ENCODE measurements at places on chromosomes 6 and 20.
A peak's percentile ranks its signal among the peaks of the same experiment; 100 is the strongest.

GRCh38 chr20:17282501-17282900, 55.7 kb downstream of the PCSK2 start:
- no peak for DNase-seq

DNA sequence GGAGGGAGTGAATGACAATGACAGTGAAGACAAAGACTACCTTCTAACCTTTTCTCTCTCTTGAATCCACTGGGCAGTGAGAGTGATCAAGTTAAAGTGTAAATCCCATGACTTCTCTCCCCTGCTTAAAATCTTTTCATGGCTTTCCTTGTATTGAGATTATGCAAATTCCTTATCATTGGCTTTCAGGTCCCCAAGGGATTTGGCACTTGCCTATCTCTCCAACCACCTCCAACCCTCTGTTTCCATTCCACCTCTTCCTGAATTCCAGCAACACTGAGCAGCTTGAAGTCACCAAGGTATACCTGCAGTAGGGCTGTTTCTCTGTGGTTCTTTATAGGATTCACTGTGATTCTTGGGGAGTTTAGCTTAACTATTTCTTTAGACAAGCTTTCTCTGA, 48.0 kb upstream of the DEK start:
- DNase-seq: no peak

DNA sequence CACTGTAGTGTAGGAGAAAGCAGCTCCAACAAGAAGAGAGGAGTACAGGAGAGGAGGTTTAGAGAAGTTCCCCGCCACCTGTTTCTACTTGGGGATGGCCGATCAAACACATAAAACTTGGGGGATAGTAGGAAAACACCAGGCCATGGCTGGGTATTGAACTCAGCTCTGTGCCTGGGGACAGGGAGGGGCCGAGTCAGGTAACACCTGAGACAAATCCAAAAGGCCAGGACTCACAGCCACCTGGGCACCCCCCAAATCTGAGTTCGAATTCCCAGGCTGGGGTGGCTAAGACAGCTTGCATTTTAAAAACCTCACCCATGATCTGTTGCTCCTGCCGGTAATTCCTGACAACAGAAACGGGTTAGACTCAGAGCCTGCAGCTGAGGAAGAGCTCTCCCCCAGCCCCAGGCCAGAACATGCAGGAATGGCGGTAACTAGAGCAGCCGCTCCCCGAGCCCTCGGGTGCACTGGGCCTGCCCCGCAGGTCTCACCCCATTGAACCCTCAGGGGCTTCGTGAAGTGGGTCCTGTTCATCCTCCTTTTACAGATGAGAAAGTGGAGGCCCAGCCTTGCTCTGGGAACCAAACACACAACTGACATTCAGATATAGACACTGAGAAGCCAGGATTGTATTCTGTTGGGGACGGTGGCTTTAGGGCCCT, 61.0 kb downstream of the TCP11 start:
- DNase-seq: no peak

- DNase-seq: no peak
Measured at GRCh38 chr20:53808733-53809132, 215.1 kb upstream of the ZNF217 start.

GRCh38 chr6:50128420-50129005, 78.8 kb upstream of the DEFB112 start:
- peak; percentile 8 for DNase-seq

DNA sequence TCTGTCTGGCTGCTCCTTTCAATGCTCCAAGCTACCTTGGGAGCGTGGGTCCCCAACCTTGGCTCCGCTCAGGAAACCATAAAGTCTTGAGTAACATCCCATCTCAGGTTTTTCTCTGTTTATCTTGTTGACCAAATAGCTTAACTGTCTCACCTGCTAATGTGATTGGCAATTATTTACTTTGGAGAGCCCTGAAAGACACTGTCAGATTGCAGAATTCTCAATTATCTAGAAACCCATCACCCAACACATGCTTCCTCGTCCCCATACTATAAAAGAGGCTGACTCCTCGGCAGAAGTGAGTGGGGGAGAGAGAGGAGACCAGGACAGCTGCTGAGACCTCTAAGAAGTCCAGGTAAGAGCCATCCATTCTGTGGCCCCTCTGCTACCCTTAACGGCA, at the start of gene BPIFA1:
Gene BPIFA1, plus strand, starts transcription at position 301 of the 400 bp plus-strand sequence. CDS start 1,716 bp downstream, outside the sequence.
- DNase-seq: no peak

DNA sequence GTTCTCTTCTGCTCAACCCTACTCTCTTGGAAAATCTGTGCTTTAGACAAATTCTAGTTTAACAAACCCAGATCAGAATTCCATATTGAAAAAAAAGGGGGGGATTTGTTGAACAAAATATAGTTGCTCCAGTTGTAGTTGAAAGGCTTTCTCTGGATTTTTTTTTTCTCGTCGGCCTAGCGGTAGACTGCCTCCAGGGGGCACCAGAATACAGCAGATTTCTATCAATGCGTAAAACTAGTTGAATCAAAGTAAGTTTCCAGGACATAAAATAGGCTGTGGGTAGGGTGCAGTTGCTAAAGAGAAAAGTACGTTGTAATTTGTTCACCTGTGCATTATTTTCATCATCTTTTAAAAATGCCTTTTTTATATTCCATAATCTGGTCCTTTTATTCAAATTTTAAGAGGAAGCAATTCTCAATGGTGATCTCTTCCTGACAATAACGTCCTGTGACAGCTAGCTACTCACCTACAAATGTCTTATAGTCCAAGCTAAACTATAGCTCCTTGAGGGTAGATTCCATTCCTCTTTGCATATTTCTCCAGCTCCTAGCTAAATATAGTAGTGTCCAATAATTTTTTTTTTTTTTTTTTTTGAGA, 105.4 kb downstream of the PERP start:
- peak; percentile 27 for DNase-seq

DNA sequence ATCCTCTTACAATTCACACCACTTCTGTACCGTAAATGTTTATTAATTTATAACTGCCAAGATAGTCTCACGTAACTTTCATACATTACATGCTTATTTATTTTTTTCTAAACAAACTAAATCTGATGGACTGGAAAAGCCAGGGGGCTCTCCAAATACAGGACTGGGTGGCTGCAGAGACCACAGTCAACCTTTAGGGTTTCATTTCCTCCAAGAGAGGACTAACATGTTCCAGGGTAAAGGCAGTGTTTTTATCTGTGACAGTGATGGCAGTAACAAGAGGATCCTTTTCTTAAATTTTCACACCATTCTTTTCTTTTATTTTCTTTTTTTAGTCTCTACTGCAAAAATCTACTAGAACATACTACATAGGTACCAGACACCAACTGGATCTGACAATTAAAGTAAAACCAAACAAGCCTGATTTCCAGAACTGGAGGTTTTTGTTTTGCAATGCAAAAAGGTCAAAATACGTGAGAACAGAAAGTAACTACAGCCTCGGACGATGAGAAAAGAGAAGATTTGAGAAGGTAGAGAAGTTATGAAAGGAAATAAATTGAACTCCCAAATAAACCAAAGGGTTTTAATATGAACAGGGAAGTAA, 1.2 kb downstream of the LMBRD1 start:
- DNase-seq: no peak

GRCh38 chr20:3156811-3157619, 2.6 kb downstream of the FASTKD5 start:
- no peak for DNase-seq

GRCh38 chr6:3820563-3820962, 28.6 kb upstream of the FAM50B start:
- DNase-seq: no peak

DNA sequence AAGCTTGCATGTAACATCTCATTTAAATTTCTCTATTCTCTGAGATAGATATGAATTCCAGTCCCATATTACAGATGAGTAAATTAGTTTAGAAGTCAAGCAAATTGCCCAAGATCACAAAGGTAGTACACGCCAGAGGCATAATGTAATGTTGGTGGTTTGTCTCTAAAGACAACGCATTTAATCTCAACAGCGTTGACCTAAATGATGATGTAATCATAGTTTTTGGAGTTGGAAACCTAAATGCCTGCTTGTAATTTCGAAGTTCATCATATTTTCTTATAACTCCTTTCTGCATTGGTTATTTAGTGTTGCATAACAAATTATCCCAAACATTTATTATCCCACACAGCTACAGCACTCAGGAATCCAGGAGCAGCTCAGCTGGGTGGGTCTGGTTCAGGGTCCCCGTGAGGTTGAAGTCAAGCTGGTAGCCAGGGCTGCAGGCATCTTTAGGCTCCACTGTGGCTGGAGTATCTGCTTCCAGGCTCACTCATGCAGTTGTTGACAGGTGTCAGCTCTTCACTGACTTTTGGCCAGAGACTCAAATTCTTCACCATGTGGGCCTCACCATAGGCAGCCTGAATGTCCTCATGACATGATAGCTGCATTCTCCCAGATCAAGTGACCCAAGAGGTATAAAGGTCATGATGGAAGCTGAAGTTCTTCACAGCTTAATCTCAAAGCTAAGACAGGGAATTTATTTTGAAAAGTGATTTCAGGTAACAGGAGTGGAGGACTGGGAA, 122.0 kb upstream of the SPTLC3 start:
- no peak for DNase-seq

GRCh38 chr6:33783781-33784520, 5.0 kb downstream of the LEMD2 start:
- no peak for DNase-seq

DNA sequence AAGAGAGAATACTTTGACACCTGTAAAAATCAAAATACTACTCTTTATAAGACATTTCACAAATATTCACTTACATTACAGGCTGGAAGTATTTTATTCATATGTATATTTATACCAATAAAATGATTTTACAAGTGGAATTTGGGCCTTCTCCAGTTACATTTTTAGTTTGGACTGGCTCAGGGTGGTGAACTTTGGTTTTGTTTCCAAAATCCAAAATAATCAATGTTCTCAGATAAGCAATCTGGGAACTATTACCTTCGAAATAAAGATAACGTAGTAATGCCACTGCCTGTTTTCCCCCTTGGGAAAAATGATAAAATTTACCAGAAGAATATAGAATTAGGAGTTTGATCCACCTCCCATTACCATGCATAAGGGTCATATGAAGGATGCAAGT, 31.6 kb upstream of the SCGN start:
- no peak for DNase-seq

DNA sequence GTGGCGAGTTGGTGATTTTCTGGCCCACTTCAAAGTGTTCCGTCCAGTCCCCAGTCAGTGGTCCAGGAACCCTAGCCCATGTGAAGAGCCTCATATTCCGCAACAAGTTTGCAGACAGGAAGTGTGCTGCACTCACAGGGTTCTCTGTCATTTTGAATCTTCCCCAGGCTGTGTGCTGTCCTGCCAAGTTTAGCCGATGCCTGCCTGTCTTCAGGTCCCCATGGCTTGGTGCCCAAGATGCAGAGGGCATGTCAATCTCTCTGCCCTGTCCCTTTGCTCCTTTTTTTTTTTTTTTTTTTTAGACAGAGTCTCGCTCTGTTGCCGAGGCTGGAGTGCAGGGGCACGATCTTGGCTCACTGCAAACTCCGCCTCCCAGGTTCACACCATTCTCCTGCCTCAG, 69.9 kb upstream of the ATXN1 start:
- no peak for DNase-seq

- DNase-seq: peak; percentile 36
Measured at GRCh38 chr20:31815408-31816188, 3.6 kb upstream of the MYLK2 start.

DNA sequence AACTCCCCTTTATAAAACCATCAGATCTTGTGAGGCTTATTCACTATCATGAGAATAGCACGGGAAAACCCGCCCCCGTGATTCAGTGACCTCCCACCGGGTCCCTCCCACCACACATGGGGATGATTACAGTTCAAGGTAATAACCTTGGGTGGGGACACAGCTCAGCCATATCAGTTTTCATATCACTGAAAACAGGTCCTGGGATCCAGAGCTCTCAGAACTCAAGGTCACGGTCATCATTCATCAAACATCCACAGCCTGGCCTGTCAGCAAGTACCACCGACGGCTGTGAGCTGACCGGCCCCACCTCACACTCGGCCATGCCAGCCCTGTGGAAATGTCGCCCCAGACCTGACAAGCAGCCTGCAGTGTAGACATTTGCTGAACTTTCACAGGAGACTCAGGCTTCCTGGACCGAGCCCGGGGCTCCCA, 14.1 kb upstream of the FRMD1 start:
- no peak for DNase-seq

GRCh38 chr20:1833728-1834726, 61.2 kb upstream of the SIRPA start:
- no peak for DNase-seq

DNA sequence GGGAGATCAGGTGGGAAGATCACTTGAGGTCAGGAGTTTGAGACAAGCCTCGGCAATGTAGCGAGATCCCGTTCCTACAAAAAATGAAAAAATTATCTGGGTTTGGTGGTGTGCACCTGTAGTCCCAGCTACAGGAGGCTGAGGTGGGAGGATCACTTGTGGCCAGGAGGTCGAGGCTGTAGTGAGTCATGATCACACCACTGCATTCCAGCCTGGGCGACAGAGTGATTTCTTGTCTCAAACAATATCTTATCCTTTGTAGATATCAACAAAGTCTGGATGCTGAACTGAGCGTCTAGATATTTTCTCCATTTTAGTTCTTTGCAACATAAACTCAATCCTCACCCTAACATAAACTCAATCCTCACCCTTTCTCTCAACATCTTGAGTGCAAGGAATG, 197.6 kb downstream of the DTNBP1 start:
- DNase-seq: no peak

DNA sequence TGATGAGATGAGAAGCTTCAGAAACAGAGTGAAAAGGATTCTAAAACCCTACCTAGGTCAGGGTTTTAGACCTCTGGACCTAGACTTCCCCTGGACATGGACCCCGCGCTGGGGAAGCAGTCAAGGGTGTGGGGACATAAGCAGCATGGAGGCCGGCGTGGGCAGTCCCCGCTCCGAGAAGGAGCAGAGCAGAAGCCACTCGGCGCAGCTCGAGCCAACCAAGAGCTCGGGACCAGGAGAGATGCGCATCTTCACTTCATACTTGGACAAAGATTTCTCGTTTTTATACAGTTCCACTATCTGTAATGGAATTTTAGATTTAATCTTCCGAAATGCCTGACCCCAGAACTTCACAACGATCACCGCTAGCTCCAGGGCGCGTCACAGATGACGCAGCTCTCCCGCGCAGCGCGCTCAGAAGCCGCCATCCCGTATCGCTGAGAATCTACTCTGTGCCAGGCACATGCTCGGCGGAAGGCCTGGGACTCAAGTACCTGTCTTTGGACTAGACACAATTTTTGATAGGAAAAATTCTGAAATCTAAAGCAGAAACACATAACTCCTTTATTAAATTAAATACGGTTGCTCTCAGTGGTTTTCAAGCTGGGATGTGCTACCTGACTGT, 60.3 kb downstream of the WDR27 start:
- no peak for DNase-seq

GRCh38 chr6:115733426-115733825, 327.3 kb downstream of the FRK start:
- DNase-seq: no peak

- DNase-seq: no peak
Measured at GRCh38 chr6:168442646-168443045, 1.7 kb downstream of the SMOC2 start.

Data from NCI-H1092 treated with DMSO at 0.1 percent for 48 hours (cell line).